ENCODE measurements at places on chromosomes 2 and 18.

DNA sequence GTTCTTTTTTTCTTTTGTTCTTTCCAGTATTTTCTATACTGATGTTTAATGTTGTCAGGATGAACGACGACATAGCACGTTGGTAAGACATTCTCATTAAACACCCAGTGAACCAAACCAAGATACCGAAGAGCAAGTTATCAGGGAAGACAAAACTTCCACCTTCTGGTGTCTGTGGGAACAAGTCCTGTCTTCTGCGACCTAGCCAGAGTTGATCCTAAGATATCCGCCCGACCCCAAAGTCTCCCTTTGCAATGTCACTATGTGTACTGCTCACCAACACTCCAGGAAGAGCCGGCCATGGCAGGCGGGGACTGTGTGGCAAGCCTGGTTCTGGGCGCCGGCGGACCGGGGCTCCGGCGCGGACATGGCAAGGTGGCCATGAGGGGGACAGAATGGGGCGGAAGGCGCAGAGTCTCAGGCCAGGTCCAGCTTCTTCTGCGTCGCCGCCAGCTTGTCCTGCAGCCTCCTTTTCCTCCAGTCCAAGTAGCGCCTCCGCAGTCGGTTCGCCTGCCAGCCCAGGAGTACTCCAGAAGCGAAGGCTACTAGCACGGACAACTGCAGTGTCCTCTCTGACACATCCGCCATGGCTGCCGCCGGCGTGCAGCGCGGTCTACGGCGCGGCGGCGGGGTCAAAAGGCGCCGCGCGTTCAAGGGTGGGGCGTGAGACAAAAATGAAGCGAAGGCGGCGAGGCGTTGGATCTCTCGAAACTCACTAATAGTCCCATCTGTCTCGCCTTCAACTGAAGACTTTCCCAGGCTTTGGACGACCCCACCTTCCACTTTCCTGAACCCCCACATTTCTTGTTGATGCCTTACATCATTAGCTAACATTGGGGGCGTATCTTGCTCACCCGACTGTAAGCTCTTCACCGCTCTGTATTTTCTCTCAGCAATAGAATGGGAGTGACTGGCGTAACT, at the start of gene MTLN:
TSS of gene MTLN (minus strand) at position 610 of the 921 bp plus-strand sequence. CDS start at position 588, 22 bp downstream.
- H3K4me1 ChIP-seq, result peaks cover 16% of the 10 kb centered on the region
- peaks cover 17% of the 10 kb centered on the region for H3K27me3 ChIP-seq
- H3K36me3 ChIP-seq, result peaks cover 26% of the 10 kb centered on the region
- ATAC-seq, result peak; percentile 92

DNA sequence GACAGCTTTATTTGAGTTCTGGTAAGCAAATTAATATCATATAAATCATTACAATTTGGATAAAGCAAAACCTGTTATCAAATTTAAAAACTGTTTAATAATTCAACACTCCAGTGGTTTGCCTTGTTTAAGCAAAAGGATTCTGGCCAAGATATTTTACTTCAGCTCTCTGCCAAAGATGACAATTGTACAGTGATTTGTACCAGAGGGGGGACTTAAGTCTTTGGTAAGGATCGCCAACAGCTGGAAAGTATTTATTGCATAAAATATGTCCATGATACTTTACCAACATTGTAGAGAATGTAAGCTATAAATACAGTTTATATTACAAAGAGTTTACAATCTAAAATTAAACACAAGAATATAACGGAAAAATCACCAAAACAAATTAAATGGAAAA, 13.8 kb downstream of the PREPL start:
- H3K27ac ChIP-seq, result no peak overlapping the region
- H3K4me3 ChIP-seq, result no peak overlapping the region
- no peaks in the 10 kb centered on the region for H3K4me1 ChIP-seq
- no peaks in the 10 kb centered on the region for H3K27me3 ChIP-seq
- peaks cover 31% of the 10 kb centered on the region for H3K36me3 ChIP-seq

- no peak for ATAC-seq
- no peak overlapping the region for H3K27ac ChIP-seq
- no peaks in the 10 kb centered on the region for H3K27me3 ChIP-seq
- H3K4me3 ChIP-seq, result no peak overlapping the region
Observed at GRCh38 chr18:3305933-3306332, 44.0 kb downstream of the MYL12B start.

GRCh38 chr18:76973520-76974266, 151.3 kb downstream of the ZNF236 start:
- H3K27me3 ChIP-seq, result no peaks in the 10 kb centered on the region
- peaks cover 11% of the 10 kb centered on the region for H3K4me1 ChIP-seq

DNA sequence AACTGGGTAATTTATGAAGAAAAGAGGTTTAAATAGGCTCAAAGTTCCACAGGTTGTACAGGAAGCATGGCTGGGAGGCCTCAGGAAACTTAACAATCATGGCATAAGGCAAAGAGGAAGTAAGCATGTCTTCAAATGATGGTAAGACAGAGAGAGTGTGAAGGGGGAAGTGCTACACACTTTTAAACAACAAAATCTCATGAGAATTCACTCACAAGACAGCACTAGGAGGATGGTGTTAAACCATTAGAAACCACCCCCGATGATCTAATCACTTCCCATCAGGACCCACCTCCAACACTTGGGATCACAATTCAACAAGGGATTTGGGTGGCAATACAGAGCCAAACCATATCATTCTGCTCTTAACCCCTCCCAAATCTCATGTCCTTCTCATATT, 34.9 kb downstream of the CFAP210 start:
- H3K27me3 ChIP-seq, result peaks cover 7% of the 10 kb centered on the region
- H3K4me3 ChIP-seq, result no peak overlapping the region
- no peak for ATAC-seq
- H3K27ac ChIP-seq, result no peak overlapping the region
- H3K4me1 ChIP-seq, result no peaks in the 10 kb centered on the region
- H3K36me3 ChIP-seq, result no peaks in the 10 kb centered on the region

- no peak overlapping the region for H3K27ac ChIP-seq
- H3K36me3 ChIP-seq, result peaks cover 6% of the 10 kb centered on the region
- no peaks in the 10 kb centered on the region for H3K4me1 ChIP-seq
- no peak overlapping the region for H3K4me3 ChIP-seq
- H3K27me3 ChIP-seq, result no peaks in the 10 kb centered on the region
- no peak for ATAC-seq
Observed at GRCh38 chr2:168002021-168002553, 245.3 kb downstream of the STK39 start.

GRCh38 chr2:95057535-95058370, 32.2 kb downstream of the MAL start:
- no peak for ATAC-seq
- peaks cover 60% of the 10 kb centered on the region for H3K27me3 ChIP-seq
- H3K4me1 ChIP-seq, result no peaks in the 10 kb centered on the region

DNA sequence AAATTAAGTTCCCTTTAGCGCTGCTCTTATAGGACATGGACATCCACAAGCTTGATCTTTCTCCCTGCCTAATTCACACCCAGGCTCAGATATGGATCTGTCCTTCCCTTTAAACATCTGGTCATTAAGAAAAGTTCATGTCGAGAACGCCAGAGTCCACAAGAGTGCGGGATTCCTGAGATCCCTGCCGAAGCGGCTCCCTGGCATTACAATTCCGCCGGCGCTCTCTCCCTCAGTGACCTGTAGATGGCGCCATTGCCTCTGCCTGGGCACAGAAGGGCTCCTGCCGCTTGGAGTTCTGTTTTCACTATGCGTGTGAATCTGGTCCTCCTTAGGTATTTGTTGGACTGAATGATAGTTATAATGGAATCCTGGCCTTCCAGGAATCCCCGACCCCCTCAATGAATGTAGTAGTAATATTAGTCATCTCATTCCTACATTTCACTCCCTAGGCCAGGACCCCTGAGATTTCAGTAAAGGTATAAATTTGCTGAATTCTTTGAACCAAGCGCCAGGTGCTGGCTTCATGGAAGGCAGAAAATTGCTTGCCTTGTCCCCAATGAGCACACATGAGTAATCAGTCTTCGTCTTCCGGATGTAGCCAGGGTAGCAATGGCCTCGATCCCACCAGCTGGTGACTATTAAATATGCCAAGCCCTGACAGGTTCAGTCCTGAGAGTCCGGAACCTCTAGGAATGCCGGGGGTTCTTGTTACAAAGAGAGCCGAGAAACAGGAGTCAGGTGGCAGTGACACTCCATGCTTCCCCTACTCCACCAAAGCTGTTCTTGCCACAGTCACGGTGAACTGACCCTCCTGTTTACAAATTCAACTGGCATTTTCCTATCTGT, 26.4 kb upstream of the CD207 start:
- H3K27ac ChIP-seq, result no peak overlapping the region
- no peak overlapping the region for H3K4me3 ChIP-seq
- ATAC-seq, result peak; percentile 79
- H3K27me3 ChIP-seq, result peaks cover 55% of the 10 kb centered on the region
- H3K36me3 ChIP-seq, result no peaks in the 10 kb centered on the region

- H3K27ac ChIP-seq, result no peak overlapping the region
- H3K4me3 ChIP-seq, result no peak overlapping the region
- no peak for ATAC-seq
- H3K4me1 ChIP-seq, result no peaks in the 10 kb centered on the region
- no peaks in the 10 kb centered on the region for H3K36me3 ChIP-seq
Observed at GRCh38 chr18:79819064-79819967, 21.6 kb downstream of the KCNG2 start.

DNA sequence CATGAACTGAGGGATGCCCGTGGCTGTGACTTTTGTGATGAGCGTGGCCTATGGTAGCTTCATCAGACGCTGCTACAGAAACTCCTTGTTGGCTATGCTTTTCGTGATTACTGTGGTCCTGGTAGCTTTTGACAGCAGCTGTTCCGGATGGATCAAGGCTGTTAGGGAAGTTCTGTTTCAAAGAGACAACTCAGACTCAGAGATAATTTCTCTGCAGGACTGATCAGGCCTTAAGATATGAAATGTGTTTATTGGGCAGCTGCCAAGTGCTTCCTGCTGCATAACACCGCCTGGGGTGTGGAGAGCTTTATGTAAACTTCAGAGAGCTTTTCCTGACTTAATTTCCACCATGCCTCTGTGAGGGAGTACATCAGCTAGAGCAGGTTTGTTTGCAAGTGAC, 243.8 kb downstream of the TSN start:
- no peaks in the 10 kb centered on the region for H3K27me3 ChIP-seq
- no peak overlapping the region for H3K27ac ChIP-seq
- no peak overlapping the region for H3K4me3 ChIP-seq

DNA sequence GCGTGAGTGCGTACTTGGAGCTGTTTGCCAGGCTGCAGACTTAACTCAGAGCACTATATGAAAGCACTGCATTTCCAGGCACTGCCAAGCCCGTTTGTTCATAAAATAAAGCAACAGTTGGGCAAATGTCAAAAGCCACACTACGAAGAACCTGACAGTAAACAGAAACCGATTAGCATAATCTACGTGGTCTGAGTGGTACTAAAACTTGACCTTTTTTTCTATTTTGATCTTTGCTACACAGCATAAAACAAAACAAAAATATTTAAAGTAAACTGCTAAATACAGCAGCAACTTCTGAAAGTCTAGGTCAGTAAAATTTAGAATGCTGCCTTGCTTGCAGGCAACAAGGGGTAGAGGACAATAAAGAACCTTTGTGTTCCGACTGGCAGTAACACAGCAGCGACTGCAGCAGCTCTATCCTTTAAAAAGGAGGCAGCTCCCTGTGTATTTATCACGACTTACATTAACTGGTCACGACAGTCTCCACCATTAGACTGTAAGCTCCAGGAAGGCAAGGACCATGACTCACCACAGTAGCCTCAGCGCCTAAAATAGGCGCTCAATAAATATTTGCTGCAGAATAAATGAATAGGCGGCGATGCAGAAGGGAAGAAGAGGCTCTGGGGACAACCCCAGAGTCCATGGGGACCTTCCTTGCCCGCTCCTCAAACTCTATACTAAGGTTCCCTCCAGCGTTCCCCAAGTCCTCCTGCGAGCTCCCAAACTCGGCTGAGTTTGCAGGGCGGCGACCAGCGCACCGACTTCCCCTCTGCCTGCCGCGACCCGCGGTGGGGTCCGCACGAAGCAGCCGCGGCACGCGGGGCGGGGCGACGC, 902 bp downstream of the SS18 start:
- H3K4me1 ChIP-seq, result peaks cover 3% of the 10 kb centered on the region
- no peak for ATAC-seq
- peak overlapping the region; percentile 94 for H3K27ac ChIP-seq
- no peaks in the 10 kb centered on the region for H3K36me3 ChIP-seq

- no peak overlapping the region for H3K27ac ChIP-seq
- ATAC-seq, result no peak
- no peak overlapping the region for H3K4me3 ChIP-seq
- no peaks in the 10 kb centered on the region for H3K27me3 ChIP-seq
Observed at GRCh38 chr2:128558441-128558840, 239.8 kb upstream of the HS6ST1 start.

DNA sequence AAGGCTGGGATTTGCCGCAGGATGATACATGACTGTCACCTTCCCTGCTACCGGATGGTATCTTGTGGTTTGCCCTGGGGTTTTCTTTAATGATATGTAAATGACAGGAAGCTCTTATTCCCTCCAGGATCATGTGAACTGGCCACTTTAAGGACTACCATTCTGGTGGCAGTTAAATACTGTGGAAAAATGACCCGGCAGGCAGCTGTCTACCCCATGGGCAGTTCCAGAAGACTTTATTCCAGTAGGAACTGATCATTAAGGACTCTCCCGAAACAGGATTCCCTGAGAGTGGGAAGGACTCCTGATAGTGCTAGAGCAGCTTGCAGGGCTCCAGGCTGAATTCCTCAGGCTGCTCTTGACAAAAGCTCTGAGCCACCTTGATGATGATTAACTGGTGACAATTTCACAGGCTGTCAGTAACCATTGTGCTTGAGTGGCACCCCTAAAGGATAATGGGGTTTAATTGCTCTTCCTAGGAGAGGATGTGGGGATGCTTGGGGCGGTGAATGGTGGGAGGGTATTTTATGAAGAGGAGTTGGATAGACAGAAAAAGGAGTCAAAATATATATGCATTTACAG, 212.0 kb downstream of the CPS1 start:
- no peaks in the 10 kb centered on the region for H3K4me1 ChIP-seq
- H3K36me3 ChIP-seq, result no peaks in the 10 kb centered on the region
- H3K4me3 ChIP-seq, result no peak overlapping the region

DNA sequence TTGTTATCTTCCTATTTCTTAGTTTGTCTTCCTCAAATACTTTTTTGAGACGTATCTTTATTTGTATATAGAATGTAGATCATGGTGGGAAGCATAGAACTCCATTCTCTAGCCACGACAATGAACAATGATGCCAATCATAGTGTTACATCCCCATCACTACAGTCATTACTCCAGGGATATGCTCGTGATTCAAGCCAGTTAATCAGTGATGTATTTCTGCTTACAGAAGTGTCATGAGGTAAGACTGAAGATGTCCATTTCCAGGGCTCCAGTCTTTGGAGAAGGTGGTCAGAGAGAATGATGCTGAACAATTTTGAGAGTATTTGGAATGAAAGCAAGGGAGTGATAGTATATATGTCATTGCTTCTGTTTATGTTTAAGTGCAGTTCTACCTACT, 777.2 kb upstream of the TMEFF2 start:
- no peak overlapping the region for H3K4me3 ChIP-seq
- H3K27ac ChIP-seq, result no peak overlapping the region
- H3K4me1 ChIP-seq, result no peaks in the 10 kb centered on the region
- H3K27me3 ChIP-seq, result no peaks in the 10 kb centered on the region
- no peak for ATAC-seq
